Kidney (tissue), 22 donors: ENCODE measurements at places on chromosomes 3 and 15. TPM values are rescaled to one million over a fixed set of nuclear protein-coding genes. Genes with fewer than 3 reads are reported as not detected.

Gene PRR20G
- not detected for total RNA-seq

Gene OR5K2
- not detected for total RNA-seq

Gene GATA2
- total RNA-seq = 31.4 TPM

Gene SCN10A
- total RNA-seq = not detected

Gene C3orf20
- total RNA-seq = 0.16 TPM

Gene SOX14
- total RNA-seq = not detected

Gene SLC41A3
- 74.3 TPM for total RNA-seq

Gene GOLGA8S
- 0.60 TPM for total RNA-seq

DNA sequence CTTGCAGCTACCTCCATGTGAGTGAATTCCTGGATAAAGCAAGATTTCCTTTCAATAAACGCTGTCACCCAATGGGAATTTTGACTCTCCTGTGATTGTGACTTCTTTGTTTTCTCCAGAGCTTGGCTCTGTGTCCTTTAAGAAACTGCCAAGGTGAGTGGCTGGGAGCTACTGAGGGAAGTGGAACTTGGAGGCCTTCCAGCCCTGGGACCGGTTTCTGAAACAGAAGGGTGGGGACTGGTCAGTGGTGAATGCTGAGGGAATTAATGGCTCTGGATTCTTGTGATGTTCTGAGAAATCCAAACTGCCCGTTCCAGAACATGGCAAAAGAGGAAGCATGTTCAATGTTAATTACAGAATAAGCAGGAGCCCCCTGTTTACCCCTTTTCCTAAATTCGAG is 41.1 kb upstream of the MYZAP start:
- DNase-seq = peak; percentile 56

GRCh38 chr3:167113035-167113830 is 266.9 kb downstream of the ZBBX start:
- DNase-seq = no peak

DNA sequence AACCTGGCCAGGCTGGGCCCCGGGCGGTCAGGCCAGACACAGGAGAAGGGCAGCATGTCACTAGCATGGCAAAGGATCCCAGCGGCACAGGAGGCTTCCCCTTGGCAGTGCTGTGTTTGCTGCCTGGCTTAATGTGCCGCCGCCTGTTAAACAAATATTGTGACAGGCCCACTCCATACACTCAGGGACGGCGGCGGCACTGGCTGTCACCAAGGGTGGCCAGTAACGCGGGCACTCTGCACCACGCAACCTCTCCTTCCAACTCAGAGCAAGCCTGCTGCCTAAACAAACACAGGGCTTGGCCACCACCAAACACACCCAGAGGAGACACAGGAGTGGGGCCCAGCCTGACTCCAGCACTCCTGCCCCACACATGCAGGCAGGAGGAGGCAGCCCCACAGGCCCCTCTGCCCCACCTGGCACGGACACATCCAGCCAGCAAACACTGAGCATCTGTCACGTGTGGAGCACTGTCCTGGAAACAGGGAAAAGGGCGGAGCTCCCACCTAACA is 48.0 kb downstream of the TPRA1 start:
- DNase-seq = no peak

DNA sequence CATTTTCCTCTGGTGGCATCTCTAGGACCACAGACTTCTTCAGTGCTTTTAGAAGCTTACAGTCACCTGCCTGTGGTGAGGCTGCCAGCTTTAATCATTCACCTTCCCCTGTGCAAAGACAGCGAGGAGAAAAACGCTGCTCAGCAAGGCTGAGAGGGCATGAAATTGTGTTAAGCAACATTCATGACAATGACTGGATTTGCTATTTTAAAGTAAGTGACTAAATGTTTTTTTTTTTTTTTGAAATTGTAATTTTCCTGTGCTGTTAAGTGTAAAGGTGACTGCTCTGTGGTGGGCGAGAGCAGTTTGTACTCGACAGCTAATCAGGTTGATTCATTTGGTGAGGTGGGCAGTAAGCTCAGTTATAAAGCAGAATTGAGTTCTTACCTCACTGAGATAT is 240.4 kb downstream of the NSUN3 start:
- no peak for DNase-seq

GRCh38 chr15:65638681-65639089 is 16.9 kb downstream of the SLC24A1 start:
- DNase-seq = no peak

DNA sequence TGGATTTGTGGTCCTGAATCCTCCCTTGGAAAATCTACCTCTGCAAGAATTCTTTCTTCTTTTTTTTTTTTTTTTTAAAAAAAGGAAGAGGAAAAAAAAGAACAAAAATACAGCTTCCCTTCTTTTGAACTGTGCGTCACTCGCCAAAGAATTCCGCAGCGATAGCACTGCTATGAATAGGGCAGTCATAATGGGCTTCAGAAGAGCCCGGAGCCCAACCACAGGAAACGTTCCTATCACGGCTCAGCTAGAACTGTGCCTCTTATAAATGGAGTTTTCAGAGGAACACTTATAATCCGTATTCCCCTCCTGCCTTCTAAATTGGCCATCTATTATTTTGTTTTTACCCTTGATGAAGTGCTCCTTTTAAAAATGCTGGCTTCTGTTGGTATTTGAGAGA is 227.7 kb downstream of the ADAMTS17 start:
- DNase-seq = peak; percentile 84

DNA sequence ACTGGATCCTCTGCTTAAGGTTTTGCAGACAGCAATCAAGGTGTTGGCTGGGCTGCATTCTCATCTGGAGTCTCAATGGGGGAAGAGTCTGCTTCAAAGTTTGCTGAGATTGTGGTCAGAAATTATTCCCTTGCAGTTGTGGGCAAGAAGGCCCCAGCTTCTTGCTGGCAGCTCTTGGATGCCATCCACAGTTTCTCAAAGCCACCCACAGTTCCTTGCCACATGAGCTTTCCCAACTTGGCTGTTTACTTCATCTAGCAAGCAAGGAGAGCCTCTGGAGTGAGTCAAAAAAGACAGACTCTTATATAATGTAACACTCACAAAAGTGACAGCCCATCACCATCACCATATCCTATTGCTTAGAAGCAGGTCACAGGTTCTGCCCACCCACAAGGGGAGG is 62.1 kb upstream of the ABHD2 start:
- DNase-seq = no peak

DNA sequence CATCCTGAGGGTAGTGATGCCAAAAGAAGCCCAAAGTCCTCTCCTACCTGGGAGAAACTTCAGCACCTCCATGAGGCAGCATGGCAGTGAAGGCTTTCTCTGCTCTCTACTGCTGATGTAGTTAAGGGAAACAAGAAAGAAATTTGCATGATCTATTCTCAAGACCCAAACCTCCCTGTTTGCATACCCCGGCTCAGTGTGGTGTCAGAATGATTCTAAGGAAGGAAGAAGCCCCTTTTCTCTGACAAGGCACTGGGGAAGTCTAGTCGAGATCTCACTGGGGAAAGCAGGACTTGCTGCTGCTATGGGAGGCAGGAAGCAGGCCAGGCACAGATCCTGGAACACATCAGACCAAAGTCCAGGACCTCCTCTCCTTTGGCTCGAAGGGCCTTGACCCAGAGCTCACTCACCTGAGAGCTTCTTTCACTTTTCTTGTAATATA is 89.4 kb upstream of the ICE2 start:
- no peak for DNase-seq

DNA sequence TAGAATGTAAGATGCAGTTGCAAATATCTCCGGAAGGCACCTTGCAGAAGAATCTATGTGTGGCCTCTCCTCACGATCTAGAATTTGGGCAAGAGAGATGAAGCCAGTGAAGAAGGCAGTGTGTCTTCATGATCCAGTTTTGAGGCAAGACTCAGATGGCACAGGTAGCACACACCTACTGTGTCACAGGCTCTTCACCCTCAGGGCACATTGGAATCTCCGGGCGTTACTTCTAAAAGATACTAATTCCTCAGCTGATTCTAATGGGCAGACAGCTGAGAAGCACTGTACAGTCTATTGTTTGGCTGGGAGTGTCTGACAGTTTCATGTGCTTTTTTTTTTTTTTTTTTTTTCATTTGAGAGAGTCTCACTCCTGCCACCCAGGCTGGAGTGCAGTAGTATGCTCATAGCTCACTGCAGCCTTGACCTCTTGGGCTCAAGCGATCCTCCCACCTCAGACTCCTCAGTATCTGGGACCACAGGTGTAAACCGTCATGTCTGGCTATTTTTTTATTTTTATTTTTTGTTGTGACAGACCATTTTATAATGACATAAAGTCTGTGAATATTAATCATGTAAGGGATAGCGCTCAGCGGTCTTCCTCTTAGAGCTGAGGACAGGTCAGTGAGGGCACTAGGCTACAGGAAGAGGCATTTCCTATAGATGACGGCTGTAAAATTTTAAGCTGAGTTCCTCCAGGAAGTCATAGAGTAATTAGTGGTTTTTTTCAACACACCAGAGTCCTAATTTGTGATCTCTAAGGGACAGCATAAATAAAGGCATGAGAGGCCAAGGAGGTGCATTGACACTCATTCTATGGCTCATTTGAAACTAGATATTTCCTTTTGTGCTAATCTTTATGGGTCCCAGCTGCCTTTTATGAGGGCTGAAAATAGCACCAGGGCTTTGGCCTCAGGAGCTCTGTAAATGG is 4.0 kb downstream of the C3orf52 start:
- peak; percentile 70 for DNase-seq

- no peak for DNase-seq
Observed at GRCh38 chr15:91632981-91633380, 220.5 kb upstream of the SLCO3A1 start.

DNA sequence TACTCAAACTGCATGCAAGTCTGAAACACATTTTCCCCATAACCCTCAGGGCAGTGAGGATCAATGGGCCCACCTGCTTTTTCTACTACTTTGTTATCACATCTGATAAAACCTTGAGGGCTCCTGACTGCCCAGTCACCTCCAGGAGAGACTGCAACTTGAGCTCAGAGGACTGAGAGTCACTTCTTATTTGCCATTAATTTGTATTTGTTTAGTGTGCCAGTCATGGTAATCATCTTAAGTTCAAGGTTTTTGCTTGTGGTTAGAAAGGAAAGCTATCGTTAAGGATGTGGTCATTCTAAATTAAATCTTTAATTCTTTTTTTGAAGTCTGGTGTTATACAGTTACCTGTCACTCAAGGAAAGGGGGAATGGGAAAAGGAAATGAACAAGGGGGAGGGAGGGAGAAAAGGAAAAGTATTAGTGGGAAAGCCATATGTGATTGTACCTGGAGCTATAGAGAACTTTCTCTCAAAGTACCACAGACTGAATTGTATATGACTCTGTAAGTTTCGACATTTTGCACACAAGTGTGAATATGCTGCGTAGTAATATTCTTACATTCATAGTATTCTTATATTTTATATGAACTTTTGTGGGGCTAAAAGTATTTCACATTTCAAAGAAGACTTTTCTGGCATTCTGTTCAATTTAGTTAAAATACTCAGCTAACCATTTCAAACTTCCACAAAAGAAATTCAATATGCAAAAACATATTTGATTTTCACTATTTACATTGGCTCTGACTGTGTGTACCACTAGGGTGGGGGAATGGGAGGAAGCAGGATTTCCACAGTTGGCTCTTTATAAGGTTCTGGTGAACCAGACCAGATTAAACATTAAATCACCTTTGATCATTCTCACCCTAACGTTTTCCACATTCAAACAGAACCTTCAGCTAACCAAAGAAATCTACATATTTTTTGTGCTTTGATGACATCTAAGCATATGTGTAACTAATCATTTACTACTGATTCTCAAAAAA is 166.5 kb upstream of the ATP11B start:
- no peak for DNase-seq

- DNase-seq = no peak
Observed at GRCh38 chr3:89380016-89380415, 272.6 kb downstream of the EPHA3 start.

DNA sequence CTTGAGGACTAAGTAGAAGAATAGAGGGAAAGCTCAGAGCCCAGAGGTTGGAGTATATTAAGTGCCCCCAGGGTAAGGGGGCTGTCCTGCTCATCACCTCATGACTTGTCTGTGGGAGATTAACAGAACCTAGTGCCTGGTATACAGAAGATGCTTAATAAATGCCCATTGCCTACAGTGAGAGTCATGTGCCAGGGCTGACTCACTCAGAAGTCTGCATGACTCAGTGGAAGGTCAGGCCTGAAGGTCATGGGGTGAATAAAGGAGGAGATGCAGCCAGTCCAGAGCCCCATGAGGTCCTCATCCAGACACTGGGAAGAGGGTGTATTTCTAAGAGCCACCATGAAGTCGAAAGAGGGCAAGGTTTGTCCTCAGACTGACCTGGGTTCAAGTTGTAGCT is 62.5 kb upstream of the TLE3 start:
- no peak for DNase-seq

DNA sequence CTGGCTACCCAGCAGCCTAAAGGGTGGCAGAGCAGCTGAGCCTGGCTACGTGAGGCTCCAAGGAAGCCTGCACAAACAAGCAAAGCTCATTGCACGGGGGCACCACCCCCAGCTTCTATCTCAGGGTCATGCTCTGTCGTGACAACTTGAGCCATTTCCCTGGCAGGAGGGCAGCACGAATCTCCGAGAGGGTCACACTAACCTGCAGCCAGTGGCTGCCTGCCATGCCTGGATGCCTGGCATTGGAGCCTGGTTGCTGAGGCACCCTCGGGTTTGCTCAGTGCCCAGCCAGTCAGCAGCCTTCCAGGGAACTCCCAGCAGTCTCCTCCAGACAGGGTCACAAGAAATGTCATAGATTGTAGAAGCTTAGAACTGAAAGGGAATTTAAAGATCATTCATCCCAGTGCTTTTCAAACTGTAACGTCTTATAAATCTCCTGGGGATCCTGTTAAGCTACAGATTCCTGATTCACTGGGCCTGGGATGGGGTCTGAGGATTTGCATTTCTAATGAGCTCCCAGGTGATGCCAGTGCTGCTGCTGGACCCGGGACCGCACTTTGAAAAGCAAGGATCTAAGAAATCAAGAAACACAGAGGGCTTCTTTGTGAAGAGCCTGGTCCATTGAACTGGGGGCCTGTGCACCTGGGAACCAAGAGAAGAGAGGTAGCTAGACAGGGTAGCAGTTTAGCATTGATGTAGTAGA is 48.4 kb downstream of the TMEM266 start:
- DNase-seq = peak; percentile 28

GRCh38 chr3:55367384-55367783 is 119.7 kb downstream of the WNT5A start:
- DNase-seq = no peak

- DNase-seq = no peak
Observed at GRCh38 chr3:46143951-46144473, 64.1 kb downstream of the CCR1 start.

GRCh38 chr3:11509173-11510000 is 134.3 kb downstream of the VGLL4 start:
- peak; percentile 88 for DNase-seq

DNA sequence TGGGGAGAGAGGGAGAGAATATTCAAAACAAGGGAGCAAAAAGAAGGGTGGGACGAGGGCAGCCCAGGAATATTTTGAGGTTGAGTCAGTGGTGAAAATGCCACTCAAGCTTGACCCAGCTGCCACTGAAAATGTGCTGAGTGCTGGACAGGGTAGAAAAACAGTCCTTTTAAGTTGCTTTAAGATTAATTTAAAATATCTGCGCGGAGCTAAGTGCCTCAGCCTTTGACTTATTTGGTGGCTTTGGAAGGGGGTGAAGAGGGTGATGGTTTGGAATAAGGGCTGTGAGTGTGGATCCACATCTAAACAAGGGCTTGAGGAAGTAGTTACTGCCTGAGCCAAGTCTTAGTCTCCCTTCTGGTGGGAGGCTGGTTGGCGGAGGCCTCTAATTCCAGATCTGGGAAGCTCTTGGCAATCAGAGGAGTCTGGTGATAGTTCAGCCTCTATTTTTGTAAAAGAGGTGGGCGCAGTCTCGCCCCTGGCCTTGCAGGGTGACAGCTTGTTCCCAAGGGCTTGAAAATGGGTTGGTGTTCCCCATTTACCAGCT is 280.8 kb upstream of the ROPN1 start:
- no peak for DNase-seq

- DNase-seq = no peak
Observed at GRCh38 chr15:100201376-100202280, 140.1 kb downstream of the ADAMTS17 start.

GRCh38 chr3:123096126-123096525 is 29.3 kb downstream of the PDIA5 start:
- DNase-seq = no peak
